ENCODE measurements at places on chromosomes 7 and 10. TPM values are rescaled to one million over a fixed set of nuclear protein-coding genes. Genes with fewer than 3 reads are reported as not detected.

- DNase-seq, result no peak
Measured at GRCh38 chr10:130422366-130423324, 286.5 kb downstream of the GLRX3 start.

The OGDHL gene
- total RNA-seq, result not detected

DNA sequence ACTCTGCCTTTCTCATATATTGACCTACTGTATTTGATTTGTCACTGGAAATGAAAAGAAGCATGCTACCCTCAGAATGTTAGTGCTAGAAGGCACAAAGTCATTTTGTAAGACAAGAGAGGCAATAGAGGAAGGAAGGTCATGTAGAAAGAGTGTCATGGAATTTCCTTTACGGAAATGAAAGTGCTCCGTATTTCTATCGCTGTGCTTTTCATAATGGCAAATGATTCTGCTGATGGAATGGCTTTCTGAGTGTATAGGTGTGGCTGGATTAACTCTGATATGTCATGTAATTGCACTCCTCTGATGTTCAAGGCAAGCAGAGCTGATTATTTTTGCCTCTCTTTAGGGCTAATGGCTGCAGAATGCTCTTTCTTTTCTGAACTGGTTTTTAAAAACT is 15.5 kb upstream of the STEAP4 start:
- DNase-seq, result no peak

The PILRA gene
- total RNA-seq, result not detected

The NPSR1 gene
- not detected for total RNA-seq

Measured in LHCN-M2 (cell line).